ENCODE measurements at places on chromosomes 6 and 20. TPM values are rescaled to one million over a fixed set of nuclear protein-coding genes. Genes with fewer than 3 reads are reported as not detected.
A peak's percentile ranks its signal among the peaks of the same experiment; 100 is the strongest.

HRH3 gene
- not detected for total RNA-seq

DNA sequence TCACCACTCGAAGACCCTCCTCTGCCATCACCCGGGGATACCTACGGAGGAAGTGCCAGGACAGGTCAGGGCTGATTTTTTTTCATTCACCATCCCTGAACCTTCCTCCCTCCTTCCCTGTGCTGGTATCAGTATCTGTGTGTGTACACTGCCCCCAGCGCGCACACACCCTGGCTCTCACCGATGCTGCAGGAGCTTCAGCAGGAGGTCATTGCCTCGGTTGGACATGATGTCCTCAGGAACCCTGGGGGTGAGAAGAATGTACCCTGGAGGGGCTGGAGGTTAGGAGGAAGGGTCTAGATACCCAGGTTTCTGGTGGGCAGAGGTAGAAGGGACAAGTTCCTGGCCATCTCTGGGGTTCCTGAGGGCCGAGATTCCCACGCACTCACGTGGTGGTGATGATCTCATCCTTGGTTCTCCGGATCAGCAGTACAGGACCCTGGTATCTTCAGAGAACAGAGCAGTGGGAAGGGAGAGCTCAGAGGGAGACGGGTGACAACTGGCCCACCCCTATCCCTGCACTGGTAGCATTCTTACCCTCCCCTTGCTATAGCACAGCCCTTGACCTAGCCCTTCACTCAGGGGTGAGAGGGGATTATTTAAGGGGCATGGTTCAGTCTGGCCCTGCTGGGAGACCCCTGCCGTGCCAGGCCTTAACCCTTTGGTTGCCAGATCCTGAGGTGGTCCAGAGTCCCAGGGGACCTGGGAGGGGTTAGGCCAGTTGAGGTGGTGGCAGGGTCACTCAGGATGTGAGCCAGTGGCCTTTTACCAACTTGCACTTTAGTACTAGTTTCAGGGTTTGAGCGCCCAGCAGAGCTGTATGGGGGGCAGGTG is 7.2 kb upstream of the LY6G5C start:
- DNase-seq = no peak

- DNase-seq = no peak
Measured at GRCh38 chr6:125117818-125118217, 35.8 kb upstream of the TPD52L1 start.

DNA sequence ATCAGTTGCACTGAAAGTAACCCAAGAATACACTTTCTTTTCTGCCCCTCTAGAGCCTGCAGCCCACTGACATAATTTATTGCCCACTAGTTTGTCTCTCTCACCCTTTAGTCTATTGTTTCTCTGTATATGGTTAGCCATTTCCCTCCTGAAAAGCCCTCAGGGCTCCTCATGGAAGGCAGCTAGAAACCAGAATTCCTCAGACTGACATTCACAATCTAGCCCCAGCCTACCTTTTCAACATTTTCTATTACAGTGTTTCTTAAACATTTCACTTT is 21.4 kb upstream of the PAQR8 start:
- DNase-seq = no peak

DNA sequence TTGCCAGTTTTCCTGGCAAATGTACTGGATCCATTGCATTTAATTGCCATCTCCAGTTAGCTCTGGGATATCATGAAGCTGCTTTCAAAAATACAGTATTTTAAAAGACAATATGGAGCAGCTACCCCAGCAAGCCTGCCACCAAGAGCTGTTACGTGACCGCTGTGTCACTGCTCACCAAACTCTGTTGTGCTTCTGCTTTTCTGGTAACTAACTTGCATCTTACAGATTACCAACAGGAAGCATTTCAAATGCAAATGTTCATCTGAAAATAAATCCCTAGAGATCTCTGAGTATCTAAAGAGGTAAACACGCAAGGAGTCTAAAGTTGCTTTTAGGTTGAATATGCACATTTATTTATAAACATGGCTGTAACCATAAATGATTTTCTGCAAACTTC is 1008.3 kb downstream of the KIF16B start:
- no peak for DNase-seq

DNA sequence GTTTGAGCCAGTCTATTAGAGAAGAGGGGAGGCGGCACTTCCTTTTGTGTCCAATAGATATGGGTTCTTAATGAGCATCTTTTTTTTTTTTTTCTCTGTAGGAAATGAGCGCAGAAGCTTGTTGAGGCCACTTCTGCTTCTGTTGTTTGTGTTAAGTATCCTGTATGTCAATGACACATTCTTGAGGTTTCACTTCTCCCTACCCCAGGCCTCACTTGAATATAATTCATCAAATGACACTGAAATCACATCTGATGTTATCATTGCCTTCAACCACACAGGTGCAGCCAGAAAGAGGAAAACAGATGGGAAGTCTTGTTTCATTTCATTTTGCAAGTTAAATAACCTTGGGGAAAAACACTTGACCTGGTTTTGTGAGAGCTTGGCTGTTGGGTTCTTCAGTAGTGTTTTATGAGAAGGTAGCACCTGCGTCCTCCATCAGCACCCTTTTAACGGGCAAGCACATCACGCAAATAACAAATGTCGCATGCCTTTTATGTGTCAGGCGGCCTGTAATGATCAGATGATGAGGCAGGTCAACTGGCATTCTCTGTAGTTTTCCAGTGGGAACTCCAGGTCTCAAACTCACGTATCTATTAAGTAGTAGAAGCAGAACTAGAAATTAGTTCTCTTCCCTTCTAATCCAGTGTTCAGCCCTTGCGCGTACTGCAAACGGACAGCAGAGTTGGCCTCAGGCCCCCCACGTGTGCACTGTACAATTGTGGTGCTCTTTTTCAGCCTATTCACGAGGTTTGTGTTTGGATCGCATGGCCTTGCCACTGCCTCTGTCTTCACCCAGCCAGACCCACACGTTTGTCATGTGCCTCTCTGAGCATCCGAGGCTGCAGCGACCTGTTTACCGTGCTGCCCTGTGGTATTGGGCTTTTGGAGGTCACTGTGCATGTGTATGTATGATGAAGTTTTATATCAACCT is 23.5 kb downstream of the PLEKHG1 start:
- DNase-seq = no peak

NRSN1 gene
- total RNA-seq = not detected

DNA sequence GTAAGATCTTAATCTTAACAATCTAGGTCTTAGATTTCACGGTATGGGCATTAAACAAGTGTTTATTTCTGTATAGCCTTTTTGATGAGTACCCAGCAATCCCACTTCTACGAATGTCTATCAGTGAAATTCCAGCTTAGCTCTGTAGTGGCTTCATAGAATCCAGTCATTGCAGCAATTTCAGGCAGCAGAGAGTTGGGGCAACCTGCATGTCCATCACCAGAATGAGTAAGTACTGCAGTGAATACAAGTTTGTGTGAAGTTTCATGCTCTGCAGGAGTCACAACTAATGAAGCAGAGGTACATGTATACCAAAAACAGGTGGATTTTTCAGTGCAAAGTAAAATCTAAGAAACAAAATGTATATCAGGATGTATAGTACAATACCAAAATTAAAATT is 151.7 kb downstream of the OR2B2 start:
- no peak for DNase-seq

GRCh38 chr20:56826705-56827665 is 197.9 kb downstream of the TFAP2C start:
- DNase-seq = peak; percentile 53

DNA sequence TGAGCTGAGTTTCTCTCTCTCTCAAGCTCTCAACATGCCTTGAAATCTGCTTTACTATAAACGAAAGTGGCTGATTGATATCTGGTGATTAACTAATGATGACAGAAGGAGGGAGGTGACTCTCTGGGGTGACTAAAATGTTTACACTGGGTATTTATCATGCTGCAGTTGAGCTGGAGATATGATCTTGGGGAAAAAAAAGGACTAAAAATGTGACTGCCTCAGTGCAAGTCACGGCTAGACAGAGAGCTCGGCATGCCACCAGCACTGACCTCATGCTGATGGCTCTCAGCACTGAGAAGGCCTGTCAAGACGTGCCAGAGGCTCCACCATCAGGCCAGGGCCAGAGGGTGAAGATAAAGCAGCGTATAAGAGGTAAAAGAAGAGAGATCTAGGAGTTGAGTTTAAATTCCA is 103.1 kb upstream of the SPACA1 start:
- DNase-seq = peak; percentile 56

GRCh38 chr6:15546591-15546990 is 116.2 kb downstream of the DTNBP1 start:
- DNase-seq = no peak

GRCh38 chr6:17964633-17965032 is 22.8 kb downstream of the KIF13A start:
- no peak for DNase-seq

ULBP1 gene
- not detected for total RNA-seq

GRCh38 chr6:9086331-9086730 is 651.0 kb upstream of the SLC35B3 start:
- no peak for DNase-seq

DNA sequence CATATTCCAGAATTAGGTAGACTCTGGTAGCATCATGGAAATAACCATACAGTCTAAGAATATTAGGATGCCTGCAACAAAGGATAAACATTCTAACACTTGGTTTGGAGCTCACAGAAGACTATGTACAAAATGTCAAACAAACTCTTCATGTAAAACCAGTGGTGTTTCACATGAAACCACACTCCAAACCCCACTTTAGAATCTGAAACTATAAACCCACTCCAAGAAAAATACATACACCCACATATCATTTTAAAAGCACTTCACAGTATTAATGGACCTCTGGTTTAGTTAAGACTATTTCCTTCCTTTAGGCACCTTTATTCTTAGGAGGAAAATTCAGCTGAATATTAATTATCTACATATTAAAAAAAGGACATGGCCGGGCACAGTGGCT is 10.5 kb downstream of the AURKA start:
- DNase-seq = no peak

- DNase-seq = no peak
Measured at GRCh38 chr6:136466777-136467176, 83.4 kb downstream of the MAP7 start.

- DNase-seq = no peak
Measured at GRCh38 chr6:113860181-113860955, 3.2 kb downstream of the MARCKS start.

GRCh38 chr20:4026093-4026601 is 10.8 kb upstream of the RNF24 start:
- DNase-seq = no peak

TTLL9 gene
- total RNA-seq = 0.98 TPM

- DNase-seq = no peak
Measured at GRCh38 chr6:20021795-20022194, 184.6 kb downstream of the ID4 start.

GRCh38 chr6:28207510-28208110 is 17.5 kb upstream of the ZSCAN9 start:
- DNase-seq = no peak

- no peak for DNase-seq
Measured at GRCh38 chr20:7980332-7981046, 39.1 kb downstream of the TMX4 start.

MICB gene
- total RNA-seq = 4.6 TPM

DNA sequence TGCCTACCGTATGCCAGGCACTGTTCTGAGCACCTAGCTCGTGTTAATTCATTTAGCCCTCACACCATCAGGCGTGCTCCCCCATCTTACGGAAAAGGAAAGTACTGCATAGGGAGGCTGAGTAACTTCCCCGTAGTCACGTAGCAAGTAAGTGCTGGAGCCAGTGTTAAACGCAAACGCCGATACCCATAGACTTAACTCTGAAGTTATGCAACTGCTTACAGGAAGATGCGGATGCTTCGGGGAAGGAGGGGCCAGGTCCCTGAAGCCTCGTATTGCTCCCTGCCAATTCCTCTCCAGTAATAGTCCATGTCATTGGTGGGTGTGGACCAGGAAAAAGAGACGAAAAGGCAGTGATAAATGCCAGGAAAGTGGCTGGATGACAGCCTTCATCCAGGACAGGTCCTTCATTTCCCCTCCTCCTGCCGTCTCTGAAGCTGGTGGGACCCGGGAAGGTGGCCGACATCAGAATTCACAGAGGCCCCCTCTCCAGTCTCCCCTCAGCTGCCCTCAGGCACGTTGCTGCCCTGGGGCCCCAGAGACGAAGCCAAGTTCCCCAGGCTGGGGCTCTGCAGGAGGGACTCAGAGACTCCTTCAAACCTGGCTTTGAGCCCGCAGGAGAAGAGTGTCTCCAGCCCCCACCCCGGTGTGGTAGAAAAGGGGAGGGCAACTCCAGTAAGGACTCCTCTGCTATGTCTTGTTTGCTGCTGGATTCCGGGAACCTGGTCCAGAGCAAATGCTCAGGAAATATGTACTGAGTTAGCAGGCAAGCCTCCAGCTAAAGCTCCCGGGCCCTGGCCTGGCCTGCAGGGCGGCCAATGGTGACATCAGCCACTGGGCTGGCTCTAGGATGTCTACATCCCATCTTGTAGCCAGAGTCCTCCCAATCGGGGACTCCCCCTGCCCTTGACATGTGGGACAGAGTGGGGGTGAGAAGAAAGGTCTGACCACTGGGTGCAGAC is 37.8 kb downstream of the RAB44 start:
- DNase-seq = peak; percentile 59

DNA sequence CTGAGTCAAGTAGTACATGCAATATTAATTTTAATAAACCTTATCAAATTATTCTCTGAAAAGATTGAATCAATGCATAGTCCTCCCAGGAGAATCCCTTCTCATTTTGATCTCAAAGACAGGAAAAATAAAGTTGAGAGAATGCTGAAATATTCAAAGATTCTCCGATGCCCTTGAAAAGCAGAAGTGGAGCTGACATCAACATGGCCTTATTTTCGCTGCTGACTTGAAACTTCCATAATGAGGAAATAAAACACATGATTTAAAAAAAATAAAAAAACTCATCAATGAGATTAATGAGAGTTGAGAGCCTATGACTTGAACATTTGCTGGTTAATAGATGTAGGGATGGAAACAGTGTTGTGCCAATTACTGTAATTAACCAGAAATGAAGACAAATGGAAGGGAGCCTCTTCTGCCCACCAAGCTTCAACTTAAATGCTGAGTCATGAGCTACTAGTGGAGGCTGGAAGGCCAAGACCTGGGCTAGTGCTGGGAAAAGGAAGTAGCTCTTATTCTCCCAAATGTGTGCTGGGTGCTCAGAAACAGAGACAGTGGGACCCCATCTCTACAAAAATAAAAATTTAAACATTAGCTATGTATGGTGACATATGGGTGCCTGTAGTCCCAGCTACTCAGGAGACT is 139.9 kb downstream of the BFSP1 start:
- no peak for DNase-seq

DNA sequence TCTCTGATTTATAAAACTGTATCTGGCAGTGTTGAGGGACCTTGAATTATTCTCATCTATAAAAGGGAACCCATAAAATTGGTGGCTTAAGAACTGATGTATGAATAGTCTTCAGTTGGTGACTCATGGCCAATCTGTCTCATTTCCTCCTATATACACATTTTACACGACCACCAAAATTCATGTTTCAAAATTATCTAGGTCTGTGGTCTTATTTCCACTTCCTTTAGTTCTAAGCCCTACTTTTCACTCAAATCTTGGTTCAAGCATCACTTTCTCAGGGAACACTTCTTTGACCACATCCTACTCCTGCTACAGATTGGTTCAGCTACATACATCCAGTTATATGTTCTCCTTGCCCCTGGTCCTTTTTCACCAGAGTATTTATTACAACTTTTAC is 18.6 kb upstream of the ENPP1 start:
- DNase-seq = no peak
